T-helper 1 cell (primary cell): ENCODE measurements at places on chromosomes 2 and 18.

- no peak for DNase-seq
These were observed 109.2 kb upstream of the AGAP1 start for GRCh38 chr2:235384624-235385023.

DNA sequence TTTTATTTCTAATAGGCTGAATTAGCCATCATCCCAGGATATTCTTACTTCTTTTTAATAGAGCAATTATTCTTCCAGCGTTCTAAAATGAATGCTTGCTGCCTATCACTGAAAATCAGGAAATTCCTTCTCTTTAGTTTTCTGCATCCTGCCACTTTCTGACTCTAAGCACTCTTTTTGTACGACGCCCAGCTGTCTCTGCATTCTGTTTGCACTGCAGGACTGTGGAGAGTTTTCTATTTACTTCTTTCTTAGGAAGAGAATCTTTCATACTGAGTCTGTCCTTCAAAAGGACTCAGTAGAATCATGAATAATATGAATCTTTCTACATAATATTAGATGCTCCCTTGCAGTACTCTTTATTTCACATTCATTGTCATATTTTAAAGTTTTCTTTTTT is 360.4 kb upstream of the DSEL start:
- no peak for DNase-seq

DNA sequence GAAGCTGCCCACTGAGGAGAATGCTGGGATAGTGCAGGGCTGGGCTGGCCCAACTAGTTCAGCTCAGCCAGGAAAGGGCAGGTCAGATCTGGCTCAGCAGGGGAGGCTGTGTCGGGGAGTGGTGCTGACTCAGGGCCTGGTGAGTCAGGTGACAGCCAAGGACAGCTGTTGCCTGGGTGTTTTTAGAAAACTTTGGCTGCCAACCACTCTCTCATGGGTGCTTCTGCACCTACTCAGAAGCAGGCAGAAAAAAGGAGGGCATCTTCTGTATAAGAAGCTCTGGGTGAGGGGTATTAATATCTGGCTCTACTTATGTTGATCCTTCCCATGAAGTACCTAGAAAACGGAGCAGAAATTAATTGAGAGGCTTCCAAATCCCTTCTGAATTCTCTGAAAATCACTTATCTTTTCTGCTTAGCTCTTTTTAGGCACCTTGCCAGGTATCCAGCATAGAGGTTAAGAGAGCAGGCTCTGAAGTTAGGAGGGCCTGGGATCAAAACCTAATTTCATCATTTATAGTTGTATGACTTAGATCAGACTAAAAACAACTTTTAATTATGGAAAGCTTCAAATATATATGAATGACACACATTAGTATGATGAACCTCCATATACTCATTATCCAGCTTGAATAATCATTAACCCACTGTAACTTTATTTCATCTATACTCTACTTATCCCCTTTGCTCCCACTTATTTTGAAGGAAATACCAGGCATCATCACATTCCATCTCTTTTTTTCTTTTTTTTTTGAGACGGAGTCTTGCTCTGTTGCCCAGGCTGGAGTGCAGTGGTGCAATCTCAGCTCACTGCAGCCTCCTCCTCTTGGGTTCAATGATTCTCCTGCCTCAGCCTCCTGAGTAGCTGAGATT is 15.5 kb upstream of the RAB10 start:
- DNase-seq: no peak

DNA sequence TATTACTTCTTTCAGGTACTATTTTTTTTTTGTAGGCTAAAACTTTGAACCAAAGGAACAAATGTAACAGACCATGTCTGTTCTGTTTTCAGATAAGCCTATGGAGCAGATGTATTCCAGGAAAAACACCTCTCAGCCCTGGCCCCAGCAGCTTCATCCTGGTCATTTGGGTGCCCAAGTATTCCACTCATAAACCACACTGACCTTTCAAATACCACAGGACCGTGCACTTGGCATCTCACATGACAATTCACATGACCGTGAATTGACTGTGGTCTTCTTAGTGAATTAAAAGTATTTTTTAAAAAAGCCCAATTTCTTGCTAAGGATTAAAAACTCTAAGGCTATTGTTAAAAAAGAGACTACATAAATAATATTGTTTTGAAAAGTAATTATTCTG is 50.2 kb downstream of the SMIM21 start:
- DNase-seq: no peak

DNA sequence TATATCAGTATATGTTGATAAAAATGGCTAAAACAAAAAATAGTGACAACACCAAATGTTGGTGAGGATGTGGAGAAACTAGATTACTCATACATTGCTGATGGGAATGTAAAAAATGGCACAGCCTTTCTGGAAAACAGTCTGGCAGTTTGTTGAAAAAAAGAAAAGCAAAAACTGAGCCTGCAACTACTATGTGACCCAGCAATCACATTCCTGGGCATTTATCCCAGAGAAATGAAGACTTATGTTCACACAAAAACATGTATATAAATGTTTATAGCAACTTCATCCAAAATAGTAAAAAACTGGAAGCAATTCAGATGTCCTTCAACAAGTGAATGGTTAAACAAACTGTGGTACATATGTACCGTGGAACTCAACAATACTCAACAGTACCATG is 7.5 kb upstream of the KDSR start:
- DNase-seq: no peak
